ENCODE measurements at places on chromosomes 7 and 10.

DNA sequence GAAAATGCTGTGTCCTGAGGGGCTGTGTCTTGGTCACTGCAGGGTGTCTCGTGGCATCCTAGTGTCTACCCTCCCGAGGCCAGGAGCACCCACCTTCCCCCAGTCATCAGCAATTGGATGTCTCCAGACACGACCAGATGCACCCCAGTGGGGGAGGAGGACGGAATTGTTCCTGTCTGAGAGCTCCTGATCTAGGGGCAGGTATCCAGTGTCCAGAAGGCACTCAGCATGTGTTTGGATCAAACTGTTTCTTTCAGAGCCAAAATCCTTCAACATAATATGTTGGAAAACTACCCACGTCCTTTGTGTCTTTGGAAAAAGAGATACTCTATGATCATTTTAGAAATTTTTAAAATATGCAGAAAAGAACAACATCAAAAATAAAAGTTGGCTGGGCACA is 16.9 kb downstream of the PRKRIP1 start:
- DNase-seq = no peak

- no peak for DNase-seq
Measured at GRCh38 chr7:153470004-153470671, 582.1 kb upstream of the DPP6 start.

DNA sequence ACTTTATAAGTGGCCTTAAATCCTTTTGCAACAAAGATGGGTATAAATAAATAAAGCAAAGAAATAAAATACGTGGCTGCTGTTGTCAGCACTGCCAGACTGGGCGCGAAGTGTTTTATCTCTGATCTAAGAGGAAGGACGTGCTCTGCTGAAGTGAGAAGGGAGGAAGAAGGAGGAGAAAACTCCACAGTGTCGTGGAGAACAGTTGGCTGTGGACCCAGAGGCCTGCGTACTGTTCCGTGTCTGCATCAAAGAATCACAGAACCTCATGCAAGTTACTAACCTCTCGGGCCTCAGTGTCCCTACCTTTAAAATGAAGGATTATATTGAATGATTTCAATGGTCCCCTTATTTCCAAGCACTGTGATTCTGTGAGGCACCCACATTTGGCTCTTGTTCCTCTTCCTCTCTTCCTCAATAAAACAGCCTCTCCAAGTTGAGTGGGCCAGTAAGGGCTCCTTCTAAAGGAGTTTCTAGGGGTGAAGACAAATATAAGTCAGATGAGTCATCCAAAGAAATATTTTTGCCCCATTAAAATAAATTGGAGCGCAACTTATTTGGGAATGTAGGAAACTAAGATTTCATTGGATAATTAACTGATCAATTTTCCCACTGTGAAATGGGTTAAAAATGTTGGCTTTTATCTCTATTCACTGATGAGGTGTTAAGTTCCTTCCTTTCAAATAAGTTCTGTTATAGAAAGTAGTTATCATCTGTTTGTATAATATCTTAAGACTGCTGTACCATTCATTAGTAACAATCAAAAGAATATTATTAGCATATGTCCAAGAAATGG is 126.9 kb upstream of the EFCAB10 start:
- no peak for DNase-seq

GRCh38 chr7:48161407-48162125 is 9.7 kb upstream of the ABCA13 start:
- no peak for DNase-seq

DNA sequence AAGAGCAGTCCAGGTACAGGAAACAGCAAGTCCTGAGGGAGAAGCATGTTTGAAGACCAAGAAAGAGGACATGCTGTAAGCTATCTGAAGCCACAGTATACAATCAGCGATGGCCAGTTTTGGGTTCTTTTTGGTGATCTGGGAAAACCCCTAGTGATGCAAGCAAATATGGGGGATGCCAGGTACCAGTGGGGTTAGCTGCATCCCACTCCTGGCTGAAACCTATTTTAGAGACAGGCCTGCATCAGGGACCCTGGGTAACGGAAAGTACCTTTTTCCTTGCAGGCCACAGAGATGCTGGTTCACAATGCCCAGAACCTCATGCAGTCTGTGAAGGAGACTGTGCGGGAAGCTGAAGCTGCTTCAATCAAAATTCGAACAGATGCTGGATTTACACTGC is 32.9 kb downstream of the AP3M1 start:
- DNase-seq = no peak

DNA sequence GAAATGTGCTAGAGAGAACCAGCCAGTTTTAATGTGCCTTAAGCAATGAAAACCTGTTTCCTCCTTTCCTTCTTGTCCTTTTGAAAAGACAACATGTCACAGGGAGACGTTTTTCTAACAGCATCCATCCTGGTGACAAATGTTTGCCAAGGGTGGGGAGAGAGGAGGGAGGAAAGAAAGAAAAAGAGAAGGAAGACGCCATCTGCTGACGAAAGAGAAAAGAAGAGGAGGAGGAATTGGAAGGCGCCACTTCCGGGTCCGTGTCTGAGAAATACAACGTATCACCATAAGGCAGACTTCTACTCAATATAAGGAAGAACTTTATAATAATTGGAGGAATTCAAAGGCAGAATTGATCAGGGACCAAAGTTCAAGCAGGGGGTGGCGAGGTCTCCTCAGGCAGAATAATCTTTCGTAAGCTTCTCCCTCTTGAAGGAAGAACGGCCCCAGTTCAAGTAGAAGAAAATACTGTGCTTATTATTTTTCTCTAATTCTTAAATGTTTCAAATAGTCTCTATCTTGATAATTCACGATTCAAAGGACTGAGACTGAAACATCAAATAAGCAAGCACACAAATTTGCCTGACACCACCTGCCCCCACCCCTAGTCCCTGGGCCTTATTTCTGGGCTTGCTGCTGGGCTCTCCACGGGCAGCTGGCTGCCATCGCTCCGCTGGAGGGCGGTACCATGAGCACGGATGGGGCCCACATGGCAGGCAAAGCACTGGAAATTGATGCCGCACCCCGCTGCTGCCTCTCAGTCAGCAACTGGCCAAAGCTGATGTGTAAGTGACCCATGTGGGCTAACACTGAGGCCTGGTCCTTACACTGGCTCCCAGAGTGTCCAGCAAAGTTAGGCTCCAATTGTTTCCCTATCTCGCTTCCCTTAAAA is 273.7 kb upstream of the KLF14 start:
- DNase-seq = no peak

GRCh38 chr10:84766923-84767322 is 438.5 kb downstream of the CCSER2 start:
- no peak for DNase-seq

GRCh38 chr7:148260599-148260998 is 330.0 kb upstream of the C7orf33 start:
- no peak for DNase-seq

DNA sequence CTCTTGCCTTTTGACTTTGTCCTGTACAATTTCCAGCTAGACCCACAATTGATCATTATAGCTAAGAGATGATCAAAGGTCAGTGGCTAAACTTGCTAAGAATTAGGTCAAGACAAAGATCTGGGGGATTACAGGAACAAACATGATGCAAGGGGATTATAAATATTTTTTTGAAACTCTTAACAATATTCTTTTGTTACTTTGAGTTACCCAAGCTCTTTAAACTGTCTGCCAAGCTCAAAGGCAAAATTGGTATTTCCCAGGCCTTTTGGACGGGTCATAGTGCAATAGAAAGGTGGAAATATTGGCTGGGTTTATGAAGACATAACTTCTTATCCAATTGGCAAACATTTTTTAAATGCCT is 23.4 kb downstream of the TBXAS1 start:
- DNase-seq = no peak

- no peak for DNase-seq
Measured at GRCh38 chr10:76091926-76092325, 660.5 kb downstream of the LRMDA start.

GRCh38 chr10:21751341-21752310 is 217.6 kb downstream of the MLLT10 start:
- DNase-seq = no peak

DNA sequence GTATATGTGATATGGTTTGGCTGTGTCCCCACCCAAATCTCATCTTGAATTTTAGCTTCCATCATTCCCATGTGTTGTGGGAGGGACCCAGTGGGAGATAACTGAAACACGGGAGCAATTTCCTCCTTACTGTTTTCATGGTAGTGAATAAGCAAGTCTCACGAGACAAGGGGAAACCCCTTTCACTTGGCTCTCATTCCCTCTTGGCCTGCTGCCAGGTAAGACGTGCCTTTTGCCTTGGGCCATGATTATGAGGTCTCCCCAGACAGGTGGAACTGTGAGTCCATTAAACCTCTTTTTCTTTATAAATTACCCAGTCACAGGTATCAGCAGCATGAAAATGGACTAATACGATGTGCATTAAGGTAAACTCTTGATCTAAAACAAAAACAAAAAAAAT is 357.1 kb upstream of the AOAH start:
- DNase-seq = no peak

- no peak for DNase-seq
Measured at GRCh38 chr10:66321723-66322665, 603.8 kb upstream of the LRRTM3 start.

- DNase-seq = no peak
Measured at GRCh38 chr10:114650266-114650665, 7.8 kb downstream of the ABLIM1 start.
